ENCODE measurements at places on chromosomes 12 and 14.

- H3K36me3 ChIP-seq, result no peaks in the 10 kb centered on the region
- no peak overlapping the region for H3K27ac ChIP-seq
- H3K4me3 ChIP-seq, result no peak overlapping the region
- H3K4me1 ChIP-seq, result peaks cover 2% of the 10 kb centered on the region
- DNase-seq, result peak; percentile 80
These were observed 386.5 kb upstream of the DDHD1 start for GRCh38 chr14:53539489-53540126.

- no peaks in the 10 kb centered on the region for H3K27me3 ChIP-seq
- peaks cover 12% of the 10 kb centered on the region for H3K4me1 ChIP-seq
These were observed 99.8 kb upstream of the MBIP start for GRCh38 chr14:36420149-36420687.

DNA sequence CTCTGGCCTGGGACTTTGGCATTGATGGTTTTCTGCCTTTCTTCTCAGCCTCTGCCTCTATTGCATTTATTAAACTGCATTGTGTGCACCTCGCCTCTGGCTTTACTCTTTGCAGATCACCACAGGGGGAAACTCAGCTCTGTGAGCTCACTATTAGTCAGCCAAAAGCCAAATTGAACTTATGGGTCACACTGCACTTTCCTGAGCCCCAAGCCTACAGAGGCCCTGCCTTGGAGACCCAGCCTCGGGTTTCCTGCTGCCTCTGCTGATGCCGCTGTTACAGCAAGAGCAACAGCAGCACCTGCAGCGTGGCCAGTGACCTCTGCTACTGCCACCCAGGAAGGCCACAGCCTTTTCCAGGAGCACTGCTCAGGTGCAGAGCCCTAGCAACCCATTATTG lies 122.5 kb downstream of the DAD1 start:
- no peak overlapping the region for H3K4me3 ChIP-seq
- no peaks in the 10 kb centered on the region for H3K36me3 ChIP-seq
- DNase-seq, result no peak
- no peaks in the 10 kb centered on the region for H3K27me3 ChIP-seq

DNA sequence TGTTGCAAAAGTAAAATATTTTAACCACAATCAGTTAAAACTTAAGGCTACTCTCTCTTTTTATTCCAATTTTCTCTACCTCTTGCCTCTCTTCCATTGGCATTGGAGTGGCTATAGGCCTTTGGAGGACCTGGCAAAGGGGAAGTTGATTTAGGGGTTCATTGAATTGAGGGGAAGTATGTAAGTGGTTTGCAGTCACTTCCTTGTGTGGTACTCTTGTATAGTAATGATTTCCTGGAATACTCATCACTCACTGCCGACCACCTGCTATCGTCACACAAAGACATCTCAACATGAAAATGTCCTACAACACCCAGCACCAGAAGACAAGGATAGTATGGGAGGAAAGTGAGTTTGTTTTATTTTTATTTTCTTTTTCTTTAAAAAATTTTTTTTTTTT lies 45.7 kb upstream of the CPM start:
- no peaks in the 10 kb centered on the region for H3K36me3 ChIP-seq
- DNase-seq, result no peak
- H3K27ac ChIP-seq, result no peak overlapping the region
- H3K4me3 ChIP-seq, result no peak overlapping the region
- peaks cover 2% of the 10 kb centered on the region for H3K27me3 ChIP-seq

DNA sequence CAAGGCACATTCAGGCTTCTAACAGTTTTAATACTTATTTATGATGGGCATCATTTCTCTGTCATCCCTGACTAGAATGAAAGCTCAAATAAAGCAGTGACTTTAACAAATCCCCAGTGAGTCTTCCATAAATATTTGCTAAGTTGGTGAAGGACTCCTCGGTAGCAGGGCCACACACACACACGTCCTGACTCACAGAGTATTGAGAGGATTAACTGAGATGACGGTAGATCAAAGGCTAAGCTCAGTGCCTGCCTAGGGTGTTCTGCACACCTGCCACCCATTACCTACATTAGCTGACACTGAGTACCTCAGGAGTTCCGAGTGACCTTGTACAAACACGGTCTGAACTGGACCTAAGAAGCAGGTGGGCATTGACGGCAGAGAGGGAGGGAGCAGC lies 197.3 kb upstream of the SFSWAP start:
- no peak overlapping the region for H3K4me3 ChIP-seq
- peaks cover 2% of the 10 kb centered on the region for H3K4me1 ChIP-seq
- no peak overlapping the region for H3K27ac ChIP-seq
- H3K27me3 ChIP-seq, result no peaks in the 10 kb centered on the region

GRCh38 chr12:101720118-101720517 lies 19.1 kb downstream of the SYCP3 start:
- no peak for DNase-seq
- no peak overlapping the region for H3K27ac ChIP-seq
- H3K27me3 ChIP-seq, result no peaks in the 10 kb centered on the region
- H3K36me3 ChIP-seq, result no peaks in the 10 kb centered on the region
- no peak overlapping the region for H3K4me3 ChIP-seq

GRCh38 chr12:8742501-8742900 lies 44.7 kb downstream of the RIMKLB start:
- no peaks in the 10 kb centered on the region for H3K4me1 ChIP-seq
- no peak for DNase-seq
- peaks cover 66% of the 10 kb centered on the region for H3K36me3 ChIP-seq
- no peak overlapping the region for H3K4me3 ChIP-seq
- no peak overlapping the region for H3K27ac ChIP-seq

DNA sequence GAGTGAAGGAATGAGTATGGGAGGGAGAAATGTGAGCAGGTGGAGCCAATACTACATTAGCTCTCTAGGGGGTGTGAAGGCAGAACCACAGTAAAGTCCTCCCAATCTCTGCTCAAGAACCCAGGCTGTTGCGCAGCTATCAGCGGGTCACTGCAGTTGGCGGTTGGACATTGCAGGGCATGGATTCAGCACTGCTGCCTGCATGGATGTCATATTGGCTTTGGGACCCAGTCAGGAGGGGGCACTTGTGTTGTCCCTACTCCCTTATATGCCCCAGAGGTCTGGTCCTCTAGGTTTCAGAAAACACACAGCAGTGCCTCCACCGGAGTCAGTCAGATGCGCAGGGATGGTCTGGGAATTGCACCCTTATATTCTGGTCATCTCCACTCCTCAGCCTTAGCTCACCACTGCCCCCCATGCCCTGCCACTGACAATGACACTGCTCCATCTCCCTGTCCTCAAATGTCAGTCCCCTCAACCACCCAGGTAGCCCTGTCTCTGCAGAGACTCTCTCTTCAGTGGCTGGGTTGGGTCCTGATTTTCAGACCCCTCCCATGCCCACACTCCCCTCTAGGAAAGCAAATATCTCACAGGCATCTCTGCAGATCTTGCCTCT lies 9.6 kb downstream of the ZDHHC22 start:
- H3K36me3 ChIP-seq, result no peaks in the 10 kb centered on the region
- no peak for DNase-seq
- no peak overlapping the region for H3K4me3 ChIP-seq
- no peak overlapping the region for H3K27ac ChIP-seq
- no peaks in the 10 kb centered on the region for H3K4me1 ChIP-seq
- H3K27me3 ChIP-seq, result peaks cover 2% of the 10 kb centered on the region

DNA sequence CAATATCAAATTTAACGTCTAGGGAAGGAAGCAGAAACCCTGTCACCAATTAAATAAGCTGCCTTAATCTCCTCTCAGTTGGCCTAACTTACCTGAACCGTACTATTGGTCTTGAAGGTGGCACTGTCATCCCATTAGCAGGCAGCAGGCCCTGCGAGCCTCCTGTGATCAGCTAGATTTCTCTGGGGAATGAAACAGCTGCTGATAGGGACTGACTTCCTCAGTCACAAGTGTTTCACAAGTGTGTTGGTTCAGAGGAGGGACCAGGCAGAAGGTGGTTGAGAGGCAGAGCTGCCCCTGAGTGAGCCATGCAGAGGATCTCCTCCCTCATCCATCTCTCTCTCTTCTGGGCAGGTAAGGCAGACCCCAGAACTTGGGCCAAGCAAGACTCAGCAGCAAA lies 166.8 kb downstream of the DAD1 start:
- no peaks in the 10 kb centered on the region for H3K27me3 ChIP-seq
- no peak overlapping the region for H3K27ac ChIP-seq
- no peak overlapping the region for H3K4me3 ChIP-seq
- H3K36me3 ChIP-seq, result no peaks in the 10 kb centered on the region
- DNase-seq, result no peak
- no peaks in the 10 kb centered on the region for H3K4me1 ChIP-seq

DNA sequence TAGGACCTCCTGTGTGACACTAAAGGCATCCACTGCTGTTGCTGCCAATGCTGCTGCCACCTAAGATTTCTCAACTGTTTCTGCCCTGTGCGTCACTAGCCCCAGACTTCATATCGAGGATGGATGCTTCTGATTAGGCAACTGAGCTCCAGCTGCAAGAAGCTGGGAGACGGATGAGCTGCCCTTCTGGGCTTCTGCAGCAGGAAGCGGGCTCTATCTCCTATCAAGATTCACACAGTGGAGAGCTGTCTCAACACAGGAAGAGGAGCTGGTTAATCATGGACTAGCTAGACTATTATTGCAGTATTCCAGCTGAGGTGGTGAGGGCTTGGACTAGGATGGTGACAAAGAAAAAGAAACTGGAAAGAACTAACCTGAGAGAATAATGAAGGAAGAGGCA lies 59.2 kb upstream of the PELI2 start:
- H3K4me3 ChIP-seq, result no peak overlapping the region
- no peak for DNase-seq
- H3K27ac ChIP-seq, result no peak overlapping the region
- H3K36me3 ChIP-seq, result no peaks in the 10 kb centered on the region
- H3K4me1 ChIP-seq, result peaks cover 6% of the 10 kb centered on the region

- no peak overlapping the region for H3K27ac ChIP-seq
- peaks cover 29% of the 10 kb centered on the region for H3K27me3 ChIP-seq
- no peak overlapping the region for H3K4me3 ChIP-seq
- H3K36me3 ChIP-seq, result no peaks in the 10 kb centered on the region
- peaks cover 19% of the 10 kb centered on the region for H3K4me1 ChIP-seq
These were observed 31.5 kb downstream of the TMEM132D start for GRCh38 chr12:129871991-129872972.

Measured in neuronal stem cell (in vitro differentiated cells).